ENCODE measurements at places on chromosomes 3 and 15.
A peak's percentile ranks its signal among the peaks of the same experiment; 100 is the strongest.

DNA sequence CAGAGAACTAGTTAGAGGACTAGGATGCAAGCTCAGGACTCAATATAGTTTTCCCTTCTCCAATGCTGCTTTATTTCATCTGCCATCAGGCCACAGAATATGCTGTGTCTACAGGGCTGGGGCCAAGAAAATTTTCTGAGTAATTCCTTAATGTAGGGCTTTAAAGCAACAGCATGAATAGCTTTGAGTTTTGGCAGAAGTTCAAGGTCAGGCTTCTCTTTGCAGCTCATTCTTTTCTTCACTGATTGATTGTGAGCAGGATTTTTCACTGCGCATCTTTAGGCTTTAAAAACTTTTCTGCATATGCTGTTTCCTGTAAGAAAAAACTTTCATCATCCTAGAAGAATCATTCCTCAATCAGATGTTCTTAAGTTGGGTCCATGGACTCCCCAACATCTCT, 4.6 kb downstream of the TMEM108 start:
- DNase-seq: no peak

DNA sequence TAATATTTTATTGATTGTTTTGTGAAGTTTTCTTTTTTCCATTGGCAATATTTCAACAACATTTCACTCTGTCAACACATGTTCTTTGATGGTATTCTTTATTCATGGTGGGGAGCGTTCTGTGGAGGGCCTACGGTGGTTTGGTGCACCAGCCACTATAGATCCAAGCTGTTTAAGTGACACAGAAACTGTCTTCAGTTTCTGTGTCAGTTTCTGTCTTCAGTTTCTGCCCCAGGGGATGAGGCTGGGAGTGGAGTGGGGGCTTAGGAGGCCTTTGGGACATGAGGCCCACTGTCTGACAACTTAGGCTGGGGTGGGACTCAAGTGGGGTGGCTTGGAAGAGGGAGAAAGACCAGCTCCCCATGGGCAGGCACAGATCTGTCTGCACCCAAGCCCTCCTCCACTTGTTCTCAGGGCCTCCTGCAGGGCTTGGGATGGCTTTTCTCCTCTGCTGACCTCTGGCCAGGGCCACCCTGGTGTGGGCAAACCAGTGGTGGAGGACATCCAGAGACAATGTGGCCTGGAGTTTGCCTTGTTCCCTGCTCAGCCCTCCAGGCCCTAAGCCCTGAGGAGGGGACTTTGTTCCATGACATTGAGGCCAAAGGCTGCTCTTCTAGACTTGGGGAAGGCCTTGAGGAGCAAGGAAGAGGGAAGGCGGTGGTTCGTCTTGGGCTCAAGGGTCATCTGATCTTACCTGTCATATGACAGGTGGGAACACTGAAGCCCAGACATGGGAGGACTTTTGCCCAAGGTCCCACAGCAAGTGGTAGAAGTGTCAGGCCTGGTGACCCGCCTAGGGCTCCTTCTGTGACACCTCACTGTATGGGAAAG, 60.3 kb upstream of the SMAD6 start:
- DNase-seq: no peak

- DNase-seq: no peak
Observed at GRCh38 chr3:129001101-129001805, at the start of gene EFCC1. Gene EFCC1 (plus strand): TSS chr3:129001304. CDS start chr3:129001629, 325 bp downstream.

DNA sequence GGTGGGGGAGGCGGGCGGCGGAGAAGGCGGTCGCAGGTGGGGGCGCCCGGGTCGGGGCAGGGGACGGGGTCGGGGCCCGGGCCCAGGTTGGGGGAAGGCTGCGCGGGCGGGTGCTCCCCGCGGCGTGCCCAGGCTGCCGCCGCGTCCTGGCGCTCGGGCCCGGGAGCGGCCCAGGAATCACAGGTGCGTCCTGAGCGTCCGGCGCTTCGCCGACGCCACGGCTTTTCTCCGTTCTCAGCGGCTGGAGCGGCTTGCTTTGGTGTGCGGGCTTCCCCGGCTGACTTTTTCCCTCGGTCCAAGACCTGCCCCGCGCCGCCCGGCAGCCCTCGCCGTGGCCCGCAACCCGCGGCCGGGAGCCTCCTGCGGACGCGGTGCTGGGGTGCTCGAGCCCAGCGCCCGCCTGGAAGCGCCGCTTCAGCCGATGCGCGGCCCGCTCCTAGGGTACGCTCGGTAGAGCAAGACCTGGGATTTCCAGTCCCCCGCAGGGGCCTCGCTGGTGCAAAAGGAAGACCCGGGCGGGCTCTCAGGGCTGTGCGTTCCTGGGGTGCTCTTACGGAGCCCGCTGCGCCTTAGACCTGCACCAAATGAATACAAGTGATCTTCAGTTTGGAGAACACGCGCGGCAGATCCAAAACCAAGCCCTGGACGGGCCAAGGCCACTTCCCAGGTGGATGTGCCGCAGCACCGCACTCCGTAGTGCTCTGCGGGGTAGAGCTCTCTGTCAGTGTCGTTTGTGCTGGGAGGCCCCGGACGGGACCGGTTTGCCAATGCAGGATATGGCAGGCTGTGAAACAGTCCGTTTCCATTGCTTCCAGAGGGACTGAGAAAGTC, 639 bp downstream of the NIPA1 start:
- no peak for DNase-seq

DNA sequence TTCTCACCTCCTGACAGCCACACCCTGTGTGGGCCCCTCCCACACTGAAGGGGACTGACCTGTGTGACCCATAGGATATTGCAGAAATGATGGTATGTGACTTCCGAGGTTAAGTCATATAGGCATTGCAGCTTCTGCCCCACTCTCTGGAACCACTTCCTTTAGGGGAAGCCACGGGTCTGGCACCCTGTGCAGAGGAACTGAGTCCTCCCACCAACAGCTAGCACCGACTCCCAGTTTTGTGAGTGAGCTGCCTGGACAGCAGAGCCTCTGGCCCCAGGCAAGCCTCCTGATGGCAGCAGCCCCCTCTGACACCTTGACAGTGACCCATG, 24.6 kb upstream of the SLC6A6 start:
- no peak for DNase-seq

DNA sequence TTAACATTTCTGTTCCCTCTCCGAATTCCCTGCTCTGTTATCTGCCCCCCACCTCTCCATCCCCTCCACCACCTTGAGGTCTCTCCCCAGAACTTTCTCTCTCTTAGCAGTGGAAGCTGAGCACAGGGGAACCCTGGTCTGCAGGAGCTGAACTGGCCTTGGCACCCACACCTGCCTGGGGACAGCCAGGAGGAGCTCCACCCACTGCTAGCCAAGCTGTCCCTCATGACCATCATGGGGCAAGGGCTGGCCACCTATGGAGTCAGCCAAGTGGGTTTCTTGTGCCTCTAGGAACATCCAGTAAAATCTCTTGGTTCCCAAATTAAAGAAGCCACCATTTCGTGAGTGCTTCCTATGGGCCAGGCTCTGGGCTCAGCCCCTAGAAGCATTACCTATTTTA, 276.4 kb upstream of the TLE3 start:
- DNase-seq: no peak

DNA sequence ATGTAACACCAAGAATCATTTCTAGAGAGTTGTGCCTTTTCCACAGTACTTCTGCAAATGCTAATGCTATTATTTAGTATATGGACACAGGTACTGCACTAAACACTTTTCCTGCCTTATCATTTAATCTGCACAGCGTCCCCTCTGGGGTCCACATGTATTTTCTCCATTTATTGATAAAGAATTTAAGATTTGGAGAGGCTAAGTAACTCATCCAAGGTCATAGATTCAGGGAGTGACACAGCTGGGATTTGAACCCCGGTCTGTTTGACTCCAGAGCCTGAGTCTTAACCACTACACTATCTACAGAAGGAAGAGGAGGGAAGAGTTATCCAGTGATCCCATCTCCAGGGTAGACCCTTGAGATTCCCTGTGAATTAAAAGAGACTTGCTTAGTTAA, 24.9 kb upstream of the TPRG1 start:
- no peak for DNase-seq

- DNase-seq: no peak
Observed at GRCh38 chr3:127637546-127637945, 8.6 kb downstream of the PODXL2 start.

DNA sequence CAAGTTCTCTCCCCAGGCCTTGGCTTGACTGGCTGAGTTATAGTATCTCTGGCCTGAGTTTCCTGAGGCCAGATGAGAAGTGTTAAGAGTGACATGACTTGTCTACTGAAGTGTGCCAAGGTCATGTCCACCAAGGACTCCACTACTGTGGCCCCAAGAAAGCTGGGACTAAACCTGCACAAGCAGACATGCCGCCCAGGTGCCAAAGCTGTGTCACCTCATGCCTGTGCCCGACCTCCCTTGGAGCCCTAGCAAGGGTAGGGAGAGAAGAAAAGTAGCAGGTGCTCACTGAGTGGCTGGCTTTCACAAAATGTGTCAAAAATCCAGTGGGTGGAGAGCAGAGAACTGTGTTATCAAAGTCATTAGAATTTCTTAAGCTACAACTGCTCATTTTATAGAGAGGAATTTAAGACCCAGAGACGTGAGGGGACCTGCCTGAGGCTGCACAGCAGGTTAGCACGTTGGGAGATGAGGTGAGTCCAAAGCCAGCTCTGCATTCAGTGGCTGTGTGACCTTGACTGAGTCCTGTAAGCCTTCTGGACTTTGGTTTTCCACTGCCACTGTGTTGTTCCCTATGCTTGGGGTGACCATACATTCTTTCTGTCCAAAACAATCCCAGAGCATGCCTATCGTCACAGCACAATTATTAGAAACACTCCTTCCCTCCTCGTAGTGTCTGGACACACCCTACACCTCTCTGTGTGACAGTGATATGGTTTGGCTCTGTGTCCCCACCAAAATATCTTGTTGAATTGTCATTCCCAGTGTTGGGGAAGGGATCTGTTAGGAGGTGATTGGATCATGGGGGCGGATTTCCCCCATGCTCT, 5.0 kb upstream of the LYSMD4 start:
- DNase-seq: no peak

DNA sequence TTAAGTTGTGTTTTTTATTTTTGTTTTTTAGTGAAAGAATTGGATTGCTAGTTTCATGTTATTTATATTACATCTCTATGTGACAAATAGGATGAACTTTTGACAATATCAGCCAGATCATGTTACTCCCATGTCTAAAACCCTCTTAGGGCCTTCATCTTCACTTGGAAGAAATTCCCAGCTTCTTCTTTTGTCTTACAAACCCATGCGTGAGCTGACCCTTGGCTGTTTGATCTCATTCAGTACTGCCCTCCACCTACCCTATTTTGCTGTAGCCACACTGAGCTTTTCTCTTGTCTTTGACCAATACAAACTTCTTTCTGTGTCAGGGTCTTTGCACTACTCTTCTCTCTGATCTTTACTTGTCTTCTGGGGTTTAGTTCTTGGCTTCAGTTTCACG, 37.0 kb downstream of the RBM6 start:
- no peak for DNase-seq

- no peak for DNase-seq
Observed at GRCh38 chr3:193489949-193490348, 64.7 kb downstream of the ATP13A4 start.

GRCh38 chr3:197810901-197811300, 19.8 kb downstream of the LRCH3 start:
- no peak for DNase-seq

DNA sequence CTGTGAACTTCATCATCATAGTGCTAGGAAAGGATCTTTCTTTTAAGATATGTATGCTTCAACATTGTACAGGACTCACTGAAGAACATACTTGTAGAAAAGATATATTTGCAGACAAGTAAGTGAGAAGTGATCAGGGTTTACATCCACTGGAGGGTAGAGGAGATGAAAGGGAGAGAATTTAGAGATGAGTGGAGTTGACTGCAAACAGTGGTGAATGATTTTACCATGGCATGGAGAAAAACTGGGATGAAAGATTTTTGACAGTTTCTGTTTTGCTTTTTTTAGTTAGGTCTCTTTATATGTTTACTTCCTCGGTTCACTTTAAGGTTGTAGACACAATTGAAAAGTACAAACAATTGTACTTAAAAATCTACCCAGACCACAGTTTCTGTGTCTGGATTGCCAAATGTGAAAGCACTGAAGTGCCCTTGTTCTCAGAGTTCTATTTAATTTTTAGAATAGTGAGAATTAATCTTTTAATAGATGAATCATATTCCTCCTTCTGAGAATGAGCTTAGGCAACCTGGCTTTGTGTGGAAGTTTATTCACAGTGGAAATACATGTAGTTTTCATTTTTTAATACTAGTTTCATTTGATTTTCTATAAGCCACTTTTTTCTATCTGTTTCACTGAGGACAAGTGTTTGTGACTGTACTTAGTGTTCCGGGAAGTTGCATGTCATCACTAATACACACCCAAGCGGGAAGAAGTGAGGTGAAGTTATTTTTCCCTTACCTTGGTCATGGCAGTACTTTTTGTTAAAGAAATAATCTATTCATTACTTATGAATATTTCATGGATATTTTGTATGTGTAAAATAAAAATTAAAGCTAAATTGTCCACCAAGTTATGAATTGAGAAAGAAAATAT, 1.8 kb upstream of the GPR171 start:
- DNase-seq: no peak

DNA sequence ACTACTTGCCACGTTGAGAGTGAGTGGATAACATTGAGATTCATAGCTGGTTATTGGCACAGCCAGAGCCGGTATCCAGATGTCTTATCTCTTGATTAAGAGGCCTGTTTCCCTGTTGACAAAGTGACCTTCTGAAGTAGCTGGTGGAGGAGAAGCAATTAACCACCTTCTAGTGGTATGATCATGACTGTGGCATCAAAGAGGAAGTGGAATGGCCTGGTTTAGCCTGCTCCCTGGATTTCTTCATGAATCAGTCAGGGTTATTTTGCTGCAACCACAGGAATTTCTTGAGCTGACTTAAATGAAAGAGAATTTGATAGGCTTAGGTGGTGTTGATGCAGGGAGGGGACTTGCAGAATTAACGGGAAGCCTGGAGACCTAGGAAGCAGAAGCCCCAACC, 398.3 kb downstream of the MFSD1 start:
- DNase-seq: peak; percentile 82

GRCh38 chr15:73282567-73283365, 86.0 kb downstream of the HCN4 start:
- no peak for DNase-seq

GRCh38 chr15:98899272-98900021, 108.1 kb downstream of the PGPEP1L start:
- DNase-seq: no peak

- DNase-seq: no peak
Observed at GRCh38 chr3:10928407-10928960, 64.1 kb upstream of the SLC6A1 start.

- no peak for DNase-seq
Observed at GRCh38 chr3:102511639-102512038, 76.8 kb downstream of the ZPLD1 start.

DNA sequence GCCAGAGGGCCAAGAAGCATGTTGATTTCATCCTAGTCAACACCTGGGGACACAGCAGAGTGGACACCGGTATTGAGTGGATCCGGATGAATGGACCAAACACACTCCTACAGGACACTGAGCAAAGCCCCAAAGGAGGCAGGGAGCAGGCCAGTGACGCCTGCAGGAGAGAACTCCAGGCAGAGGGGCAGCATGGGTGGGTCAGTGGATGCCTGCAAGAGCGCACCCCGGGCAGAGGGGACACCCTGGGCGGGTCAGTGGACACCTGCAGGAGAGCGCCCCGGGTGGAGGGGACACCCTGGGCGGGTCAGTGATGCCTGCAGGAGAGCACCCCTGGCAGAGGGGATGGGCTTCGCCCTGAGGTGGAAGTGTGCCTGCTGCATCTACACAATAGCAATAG, 27.6 kb upstream of the HRH1 start:
- DNase-seq: no peak

- no peak for DNase-seq
Observed at GRCh38 chr15:38266247-38266986, 13.8 kb downstream of the SPRED1 start.
